Activated CD4-positive, alpha-beta T cell treated with anti-CD3 and anti-CD28 coated beads, Interleukin-2, amount 50 U/mL, for 48 hours (primary cell): ENCODE measurements at places on chromosomes 2 and 18.

GRCh38 chr2:49616800-49617199 lies 462.5 kb upstream of the FSHR start:
- DNase-seq = no peak

GRCh38 chr2:188333751-188334524 lies 42.3 kb downstream of the GULP1 start:
- DNase-seq = no peak

- DNase-seq = no peak
Measured at GRCh38 chr2:234772733-234773060, 179.1 kb upstream of the SH3BP4 start.

DNA sequence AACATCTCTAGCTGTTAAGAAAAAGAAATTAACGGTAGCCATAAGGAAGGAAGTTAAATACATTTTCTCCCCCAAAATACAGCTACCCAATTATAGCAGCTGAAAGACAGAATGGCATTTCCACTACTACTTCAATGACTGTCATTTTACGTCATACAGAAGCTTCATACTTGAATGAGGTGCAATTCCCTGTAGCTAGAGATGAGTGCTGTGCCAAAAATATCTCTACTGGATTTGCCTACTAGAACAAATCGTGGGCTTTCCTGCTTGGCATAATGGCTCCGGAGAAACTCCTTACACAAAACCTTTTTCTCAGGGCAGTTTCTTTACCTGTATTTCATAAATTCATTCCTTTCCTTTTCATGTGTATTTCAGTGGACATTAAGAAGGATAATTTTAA lies 36.3 kb upstream of the NRXN1 start:
- no peak for DNase-seq

DNA sequence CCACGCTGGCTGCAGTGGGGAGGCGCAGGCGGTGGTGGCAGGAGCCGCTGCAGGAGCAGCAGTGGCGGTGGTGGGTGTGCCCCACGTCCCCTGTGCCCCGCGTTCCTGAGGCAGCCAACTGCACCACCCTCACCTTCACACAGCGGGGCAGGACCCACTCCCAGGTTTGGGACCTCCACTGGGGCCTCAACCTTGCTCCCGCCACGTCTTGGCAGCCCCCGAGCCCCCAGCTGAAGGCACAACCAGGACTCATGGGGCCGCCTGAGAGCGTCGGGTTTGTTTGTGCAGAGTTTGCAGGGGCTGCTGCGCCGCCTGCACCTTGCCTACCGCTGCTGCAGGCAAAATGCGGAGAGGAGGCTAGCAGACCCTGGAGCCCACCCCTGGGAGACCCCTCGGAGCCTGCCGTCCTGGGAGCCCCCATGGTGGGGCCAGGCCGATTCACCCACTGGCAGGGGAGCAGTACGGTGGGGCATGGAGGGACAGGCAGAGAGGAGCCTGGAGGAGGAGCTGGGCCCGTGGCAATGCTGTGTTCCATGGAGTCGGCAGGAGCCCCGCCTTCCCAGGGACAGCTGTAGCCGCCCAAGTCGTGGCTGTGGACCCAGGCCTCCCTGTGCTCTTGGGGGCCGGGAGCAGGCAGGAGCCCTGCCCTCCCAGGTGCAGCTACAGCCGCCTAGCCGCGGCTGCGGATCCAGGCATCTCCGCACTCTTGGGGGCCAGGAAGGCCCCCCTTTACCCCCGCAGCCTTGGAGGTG lies 14.7 kb upstream of the EML6 start:
- peak; percentile 5 for DNase-seq

DNA sequence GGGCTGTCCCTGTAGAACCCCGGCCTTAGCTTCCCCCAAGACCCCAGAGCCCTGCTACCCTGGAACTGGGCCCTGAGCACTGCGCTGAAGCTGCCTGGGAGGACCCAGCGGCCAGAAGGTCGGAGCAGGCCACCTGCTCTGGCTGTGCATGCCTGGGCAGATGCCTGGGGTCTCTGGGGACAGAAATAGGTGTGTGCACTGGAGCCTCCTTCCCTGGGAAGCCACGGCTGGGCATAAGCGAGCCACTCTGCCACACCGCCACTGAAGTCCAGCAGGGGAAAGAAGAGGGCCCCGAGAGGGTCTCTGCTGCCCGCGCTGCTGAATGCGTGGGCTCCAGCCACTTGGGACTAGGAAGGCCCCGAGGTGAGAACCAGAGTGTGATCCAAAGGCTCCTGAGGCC lies 6.7 kb downstream of the GBX2 start:
- no peak for DNase-seq

DNA sequence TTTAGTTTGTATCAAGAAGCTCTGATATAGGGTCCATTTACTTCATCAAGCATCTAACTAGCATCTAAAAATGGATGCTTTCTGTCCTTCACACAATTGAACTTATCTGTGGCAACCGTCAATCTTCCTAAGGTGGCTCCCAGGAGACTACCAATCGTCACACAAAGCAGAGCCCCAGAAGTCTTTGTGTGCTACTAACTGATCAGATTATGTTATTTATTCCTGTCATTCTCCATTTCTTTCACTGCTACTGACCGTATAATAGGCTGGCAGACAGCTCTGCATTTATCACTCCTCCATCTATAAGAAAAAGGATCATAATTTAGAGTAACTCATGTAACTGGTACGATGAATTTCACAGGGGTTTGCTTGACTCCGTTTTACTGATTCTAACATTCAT lies 585.0 kb upstream of the NXPH2 start:
- DNase-seq = no peak

GRCh38 chr2:84223191-84223590 lies 235.9 kb downstream of the SUCLG1 start:
- no peak for DNase-seq

GRCh38 chr18:12085786-12086185 lies 7.9 kb upstream of the ANKRD62 start:
- no peak for DNase-seq
